AG04450 (cell line): ENCODE measurements at places on chromosomes 3 and 15.

DNA sequence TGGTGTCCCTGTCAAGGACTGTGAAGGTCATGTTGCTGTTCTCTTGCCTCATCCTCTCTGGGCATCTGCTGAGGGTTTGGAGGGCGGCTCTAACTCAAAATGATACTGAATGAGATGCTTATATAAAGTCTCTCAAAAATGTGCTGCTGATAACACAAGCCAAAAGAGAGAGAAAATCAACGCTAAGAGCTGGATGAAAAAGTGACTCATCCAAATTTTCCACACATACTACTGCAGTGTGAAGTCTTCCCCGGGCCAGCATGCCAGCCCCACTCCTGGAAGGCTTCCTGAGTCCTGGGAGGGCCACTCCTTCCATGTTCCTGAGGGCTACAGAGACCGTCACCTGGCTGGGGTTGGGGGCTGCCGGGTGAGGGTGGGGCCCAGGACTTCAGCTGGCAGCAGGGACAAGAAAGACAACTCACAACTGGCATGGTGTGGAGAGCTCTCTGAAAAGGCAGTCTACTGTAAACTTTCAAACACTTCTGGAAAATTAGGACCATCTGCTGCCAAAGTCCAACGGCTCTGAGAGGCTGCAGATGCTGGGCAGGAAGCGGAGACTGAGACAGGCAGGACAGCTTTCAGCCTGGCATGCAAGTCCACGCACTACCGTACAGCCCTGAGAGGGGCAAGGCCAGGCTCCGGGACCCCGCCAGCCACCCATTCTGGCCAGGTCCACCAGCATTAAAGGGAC is 200.3 kb downstream of the ADAMTS17 start:
- DNase-seq = no peak

DNA sequence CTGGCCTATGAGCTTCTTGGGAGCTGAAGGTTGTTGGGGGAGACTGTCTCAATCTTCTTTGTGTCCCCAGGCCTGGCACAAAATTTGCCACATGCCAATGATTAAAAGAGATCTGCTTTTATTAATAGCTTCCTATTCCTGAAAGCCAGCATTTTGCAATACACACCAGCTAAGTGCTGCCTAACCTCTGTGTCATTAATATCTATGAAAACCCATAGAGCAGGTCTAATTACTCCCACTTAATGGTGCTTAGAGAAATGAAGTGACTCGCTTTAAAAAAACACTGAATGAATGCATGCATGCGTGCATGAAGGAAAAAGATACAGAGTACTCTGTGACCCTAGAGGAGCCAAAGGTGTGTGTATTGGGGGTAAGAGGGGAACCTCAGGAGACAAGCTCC is 55.0 kb downstream of the SLC6A1 start:
- no peak for DNase-seq

- DNase-seq = no peak
Measured at GRCh38 chr15:25242957-25243799, 195.6 kb downstream of the UBE3A start.

DNA sequence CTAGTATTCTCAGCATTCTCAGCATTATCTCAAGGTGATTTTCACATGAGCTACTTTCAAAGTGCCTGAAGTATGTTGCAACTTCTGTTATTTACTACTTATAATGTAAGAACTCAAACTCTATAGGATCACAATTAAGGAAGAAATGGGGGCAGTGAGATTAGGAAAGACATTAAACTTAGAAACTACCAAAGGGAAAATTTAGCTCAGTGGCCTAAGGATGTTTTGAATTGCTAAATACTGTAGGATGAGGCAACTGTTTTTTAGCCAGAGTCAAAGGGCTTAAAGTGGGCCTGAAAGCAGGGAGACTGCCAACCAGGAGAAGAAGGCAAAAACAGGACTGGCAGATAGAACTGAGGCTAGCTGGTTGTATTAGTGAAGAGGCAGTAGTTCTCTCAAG is 55.5 kb upstream of the MBNL1 start:
- no peak for DNase-seq

DNA sequence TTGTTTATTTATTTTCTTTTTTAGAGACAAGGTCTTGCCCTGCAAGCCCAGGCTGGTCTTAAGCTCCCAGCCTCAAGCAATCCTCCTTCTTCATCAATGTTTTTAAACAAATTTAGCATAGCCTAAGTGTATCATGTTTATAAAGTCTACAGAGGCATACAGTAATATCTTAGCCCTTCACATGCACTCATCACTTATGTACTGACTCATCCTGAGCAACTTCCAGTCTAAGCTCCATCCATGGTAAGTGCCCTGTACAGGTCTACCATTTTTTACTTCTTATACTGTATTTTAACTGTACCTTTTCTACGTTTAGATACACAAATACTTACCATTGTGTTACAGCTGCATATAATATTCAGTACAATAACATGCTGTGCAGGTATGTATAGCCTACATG is 860.0 kb downstream of the FHIT start:
- DNase-seq = no peak

- no peak for DNase-seq
Measured at GRCh38 chr3:34925851-34926250, 713.5 kb upstream of the ARPP21 start.

GRCh38 chr3:135576751-135577150 is 388.8 kb upstream of the PPP2R3A start:
- DNase-seq = no peak

DNA sequence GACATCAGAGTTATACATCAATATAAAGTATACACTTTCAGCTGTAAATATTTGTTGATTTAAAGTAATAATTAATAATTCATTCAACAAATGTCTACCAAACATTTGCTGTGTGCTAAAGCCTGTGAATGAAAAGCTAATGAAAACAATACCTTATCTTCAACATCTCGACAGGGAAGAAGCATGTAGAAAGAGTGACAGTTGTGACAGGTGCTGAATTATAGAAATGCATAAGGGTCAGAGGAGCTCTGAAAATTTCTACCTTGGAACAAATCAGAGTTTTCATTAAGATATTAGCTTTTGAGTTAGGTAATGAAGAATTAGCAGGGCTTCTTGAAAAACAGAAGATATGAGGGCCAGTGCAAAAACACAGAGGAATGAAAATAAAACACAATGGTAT is 739.2 kb downstream of the VGLL3 start:
- DNase-seq = no peak

DNA sequence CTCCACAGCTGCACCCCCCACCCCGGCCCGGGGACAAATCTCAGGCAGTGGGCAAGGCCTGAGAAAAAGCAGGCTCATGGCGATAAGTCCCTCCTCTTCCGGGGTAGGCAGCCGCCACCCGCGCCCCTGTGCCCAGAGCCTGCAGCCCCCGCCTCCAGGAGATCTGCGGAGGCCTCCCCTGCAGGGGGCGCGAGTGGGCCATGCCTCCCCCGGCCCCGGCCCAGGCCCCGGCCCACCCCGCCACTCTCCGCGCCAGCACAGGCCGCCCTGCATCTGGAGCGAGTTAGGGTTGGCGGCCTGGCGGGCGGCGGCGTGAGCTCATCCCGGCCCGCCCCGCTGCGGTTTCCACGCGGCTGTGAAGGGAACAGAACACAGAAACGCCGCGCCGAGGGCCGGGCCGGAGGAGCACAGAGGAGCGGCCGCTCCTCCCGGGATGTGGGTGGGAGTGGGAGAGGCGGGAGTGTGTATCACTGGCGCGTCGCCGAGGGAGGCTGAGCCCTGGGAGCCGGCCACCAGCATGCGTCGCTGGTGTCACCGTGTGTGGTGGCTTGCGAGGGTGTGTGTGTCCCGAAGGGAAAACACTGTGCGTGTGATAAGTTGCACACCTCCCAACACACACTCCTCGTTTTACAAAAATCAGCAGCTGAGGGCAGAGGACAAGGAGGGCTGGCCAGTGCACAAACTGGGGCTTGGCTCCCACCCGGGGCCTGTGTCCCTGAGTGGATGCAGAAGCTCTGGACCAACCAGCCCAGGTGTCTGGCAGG is 17.2 kb downstream of the MYL3 start:
- peak; percentile 27 for DNase-seq

GRCh38 chr3:34225821-34226366 is 427.5 kb downstream of the PDCD6IP start:
- DNase-seq = no peak

DNA sequence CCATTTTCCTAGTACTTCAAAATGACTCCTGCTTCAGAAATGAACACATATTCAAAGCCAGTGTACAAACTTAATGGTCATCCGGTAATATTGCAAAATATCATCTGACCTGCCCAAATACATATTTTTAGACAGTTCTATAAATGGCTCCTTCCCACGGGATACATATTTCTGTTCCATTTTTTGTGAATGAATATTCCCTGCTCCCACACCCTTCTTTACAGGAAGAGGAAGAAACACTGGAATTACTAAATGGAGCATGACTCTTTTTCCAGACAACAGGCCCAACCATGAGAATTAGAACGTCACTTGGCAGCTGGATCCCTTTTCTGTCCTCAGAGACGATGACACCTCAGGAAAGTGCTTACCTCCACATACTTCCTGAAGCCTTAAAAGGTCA is 38.0 kb upstream of the CBLB start:
- peak; percentile 1 for DNase-seq

GRCh38 chr3:35739964-35740527 is 100.7 kb downstream of the ARPP21 start:
- no peak for DNase-seq

- DNase-seq = no peak
Measured at GRCh38 chr3:171837698-171838097, 5.5 kb upstream of the TMEM212 start.

DNA sequence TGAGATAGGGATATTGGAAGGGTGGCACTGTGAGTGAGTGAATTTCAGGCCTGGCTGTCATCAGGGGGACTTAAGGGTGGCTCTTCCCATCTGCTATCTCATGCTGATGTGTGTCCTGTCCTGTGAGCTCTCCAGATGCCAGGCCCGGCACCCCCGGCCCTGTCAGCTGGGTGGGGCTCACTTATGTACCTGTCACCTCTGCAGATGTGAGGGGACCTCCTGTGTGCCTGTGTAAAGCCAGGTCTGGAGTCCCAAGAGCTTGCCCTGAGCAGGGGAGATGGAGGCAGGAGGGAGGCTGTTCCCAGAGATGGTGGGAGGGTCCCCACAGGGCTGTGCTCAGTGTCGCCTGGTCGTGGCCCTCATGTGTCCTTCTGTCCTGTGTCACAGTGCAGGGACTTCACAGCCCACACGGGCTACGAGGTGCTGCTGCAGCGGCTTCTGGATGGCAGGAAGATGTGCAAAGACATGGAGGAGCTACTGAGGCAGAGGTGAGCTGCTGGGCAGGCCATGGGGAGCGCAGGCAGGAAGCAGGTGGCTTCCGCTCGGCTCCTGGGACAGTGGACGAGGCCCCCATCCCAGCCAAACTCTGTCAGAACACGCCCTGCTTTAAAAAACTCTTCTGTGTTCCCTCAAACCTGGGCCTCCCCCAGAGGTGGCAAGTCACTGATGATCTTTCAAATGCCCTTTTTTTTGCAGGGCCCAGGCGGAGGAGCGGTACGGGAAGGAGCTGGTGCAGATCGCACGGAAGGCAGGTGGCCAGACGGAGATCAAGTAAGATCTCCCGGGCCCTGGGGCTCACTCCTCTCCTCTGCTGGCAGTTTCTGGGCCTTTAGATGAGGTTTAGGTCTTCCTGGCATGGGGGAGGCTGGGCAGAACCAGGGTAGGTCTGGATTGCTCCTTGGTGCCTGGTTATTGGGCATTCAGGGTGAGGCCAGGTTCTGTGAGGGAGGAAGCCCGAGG is 23.1 kb downstream of the PSTPIP1 start:
- DNase-seq = no peak

DNA sequence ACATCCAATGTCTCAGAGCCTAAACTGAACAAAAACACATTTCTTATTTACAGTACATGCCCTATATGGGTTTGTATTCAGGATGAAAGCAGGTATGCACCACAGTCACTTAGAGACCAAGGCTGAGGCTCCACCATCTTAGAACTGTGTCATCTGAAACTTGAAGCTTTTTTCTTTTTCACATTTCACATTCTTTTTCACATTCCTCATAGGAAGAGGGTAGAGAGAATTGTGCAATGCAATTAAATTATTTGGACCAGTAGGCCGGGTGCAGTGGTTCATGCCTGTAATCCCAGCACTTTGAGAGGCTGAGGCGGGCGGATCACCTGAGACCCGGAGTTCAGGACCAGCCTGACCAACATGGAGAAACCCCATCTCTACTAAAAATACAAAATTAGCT is 591.0 kb downstream of the MECOM start:
- no peak for DNase-seq

GRCh38 chr3:196947136-196947859 is 5.0 kb upstream of the NCBP2 start:
- no peak for DNase-seq

GRCh38 chr15:89408372-89409183 is 74.0 kb upstream of the POLG start:
- no peak for DNase-seq

- peak; percentile 16 for DNase-seq
Measured at GRCh38 chr15:68930268-68931022, at the start of gene SPESP1. TSS of gene SPESP1 (plus strand) at chr15:68930525. CDS start at chr15:68930654, 129 bp downstream.

- no peak for DNase-seq
Measured at GRCh38 chr3:193230610-193231009, 10.4 kb upstream of the PLAAT1 start.
